ENCODE measurements at places on chromosomes 16 and 17.

GRCh38 chr17:17812211-17813054 lies 24.4 kb downstream of the SREBF1 start:
- peak; percentile 45 for DNase-seq
- no peak overlapping the region for H3K4me3 ChIP-seq
- peaks cover 7% of the 10 kb centered on the region for H3K4me1 ChIP-seq

DNA sequence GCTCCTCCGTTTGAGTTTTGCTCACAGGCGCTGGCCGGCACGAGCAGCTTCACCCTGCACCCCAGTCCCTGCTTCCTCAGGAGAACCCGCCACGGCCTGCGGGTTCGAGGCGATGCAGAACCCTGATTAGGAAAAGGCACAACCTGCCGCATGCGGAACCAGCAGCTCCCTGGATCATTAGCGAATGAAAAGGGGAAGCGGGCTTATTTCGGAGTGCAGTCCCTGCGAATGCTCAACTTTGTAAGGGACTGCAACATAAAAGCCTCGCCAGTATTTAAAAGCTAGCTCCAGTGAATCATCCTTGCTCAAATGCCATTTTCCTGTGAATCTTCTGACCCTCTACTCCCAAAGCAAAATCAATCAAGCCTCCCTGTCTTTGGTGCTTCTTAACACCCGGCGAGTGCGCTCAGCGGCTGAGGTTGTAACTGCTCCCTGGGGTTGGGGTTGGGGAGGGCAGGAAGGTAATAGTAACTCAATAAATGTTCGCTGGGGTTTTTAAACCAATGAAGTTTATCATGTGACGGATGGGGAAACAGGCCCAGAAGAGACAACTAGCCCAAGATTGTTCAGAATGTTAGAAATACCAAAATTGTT lies 678 bp upstream of the AKAP10 start:
- no peaks in the 10 kb centered on the region for H3K27me3 ChIP-seq
- DNase-seq = peak; percentile 92
- peak overlapping the region; percentile 74 for H3K4me3 ChIP-seq
- peaks cover 6% of the 10 kb centered on the region for H3K4me1 ChIP-seq
- H3K27ac ChIP-seq = peak overlapping the region; percentile 97

DNA sequence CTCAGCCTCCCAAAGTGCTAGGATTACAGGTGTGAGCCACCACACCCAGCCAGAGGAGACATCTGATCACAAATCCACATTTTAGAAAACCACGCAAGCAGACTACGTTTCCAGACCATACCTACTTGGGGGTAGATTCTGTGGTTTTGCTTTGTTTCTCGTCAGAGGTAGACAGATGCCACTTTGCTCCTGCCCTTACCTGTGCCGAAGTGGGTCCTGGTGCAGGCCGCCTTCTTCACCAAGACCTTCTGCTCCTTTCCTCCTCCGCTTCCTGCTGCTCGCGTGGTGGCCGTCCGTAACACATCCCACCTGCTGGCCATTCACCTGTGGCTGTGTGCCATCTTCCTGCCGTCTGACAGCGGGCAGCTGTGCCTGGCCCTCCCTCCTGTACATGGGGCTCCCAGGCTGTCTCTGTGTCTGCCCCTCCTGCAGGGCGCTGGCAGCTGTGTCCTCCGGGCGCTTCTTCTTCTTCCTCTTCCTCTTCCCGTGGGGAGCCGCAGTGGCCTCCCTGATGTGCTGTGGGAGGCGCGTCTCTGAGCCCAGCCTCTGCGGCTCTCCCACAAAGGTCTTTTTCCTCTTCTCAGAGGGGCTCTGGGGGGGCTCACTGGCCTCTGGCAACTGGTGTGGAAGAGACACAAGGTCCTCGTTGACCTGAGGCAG lies 21.2 kb upstream of the CYTH1 start:
- H3K27me3 ChIP-seq = no peaks in the 10 kb centered on the region
- no peak for DNase-seq
- no peak overlapping the region for H3K27ac ChIP-seq
- peaks cover 6% of the 10 kb centered on the region for H3K4me1 ChIP-seq
- no peak overlapping the region for H3K4me3 ChIP-seq

- H3K36me3 ChIP-seq = peaks cover 13% of the 10 kb centered on the region
- no peak overlapping the region for H3K4me3 ChIP-seq
- no peak for DNase-seq
- no peaks in the 10 kb centered on the region for H3K27me3 ChIP-seq
These were observed 26.7 kb downstream of the SAP30BP start for GRCh38 chr17:75693500-75694481.

DNA sequence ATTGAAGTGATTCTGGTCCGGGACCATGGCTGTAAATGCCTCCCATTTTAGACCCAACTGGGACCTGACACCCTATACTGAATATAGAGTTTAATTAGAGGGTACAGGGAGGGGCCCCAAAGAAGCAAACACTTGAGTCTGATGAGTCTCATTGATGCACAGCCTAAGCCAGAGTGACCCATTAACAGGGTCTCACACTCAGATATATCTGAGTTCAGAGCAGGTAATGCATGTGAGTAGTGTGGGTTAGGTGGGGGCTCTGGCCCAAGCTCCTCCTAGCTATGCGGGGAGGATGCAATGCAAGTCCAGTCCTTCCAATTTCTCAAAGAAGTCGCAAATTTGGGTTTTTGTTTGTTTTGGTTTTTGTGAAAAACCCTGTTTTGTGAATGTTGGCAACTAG lies 17.1 kb upstream of the MARCHF10 start:
- no peak overlapping the region for H3K4me3 ChIP-seq
- no peaks in the 10 kb centered on the region for H3K36me3 ChIP-seq
- peaks cover 12% of the 10 kb centered on the region for H3K4me1 ChIP-seq
- no peak overlapping the region for H3K27ac ChIP-seq
- H3K27me3 ChIP-seq = no peaks in the 10 kb centered on the region

GRCh38 chr17:34307110-34307509 lies 12.1 kb upstream of the CCL8 start:
- H3K4me3 ChIP-seq = no peak overlapping the region
- H3K36me3 ChIP-seq = no peaks in the 10 kb centered on the region
- DNase-seq = peak; percentile 16
- H3K27me3 ChIP-seq = no peaks in the 10 kb centered on the region
- no peak overlapping the region for H3K27ac ChIP-seq
- peaks cover 13% of the 10 kb centered on the region for H3K4me1 ChIP-seq

GRCh38 chr17:39694593-39694992 lies 5.3 kb upstream of the ERBB2 start:
- H3K27ac ChIP-seq = no peak overlapping the region
- H3K27me3 ChIP-seq = peaks cover 3% of the 10 kb centered on the region
- no peaks in the 10 kb centered on the region for H3K4me1 ChIP-seq
- DNase-seq = no peak
- peaks cover 2% of the 10 kb centered on the region for H3K36me3 ChIP-seq

DNA sequence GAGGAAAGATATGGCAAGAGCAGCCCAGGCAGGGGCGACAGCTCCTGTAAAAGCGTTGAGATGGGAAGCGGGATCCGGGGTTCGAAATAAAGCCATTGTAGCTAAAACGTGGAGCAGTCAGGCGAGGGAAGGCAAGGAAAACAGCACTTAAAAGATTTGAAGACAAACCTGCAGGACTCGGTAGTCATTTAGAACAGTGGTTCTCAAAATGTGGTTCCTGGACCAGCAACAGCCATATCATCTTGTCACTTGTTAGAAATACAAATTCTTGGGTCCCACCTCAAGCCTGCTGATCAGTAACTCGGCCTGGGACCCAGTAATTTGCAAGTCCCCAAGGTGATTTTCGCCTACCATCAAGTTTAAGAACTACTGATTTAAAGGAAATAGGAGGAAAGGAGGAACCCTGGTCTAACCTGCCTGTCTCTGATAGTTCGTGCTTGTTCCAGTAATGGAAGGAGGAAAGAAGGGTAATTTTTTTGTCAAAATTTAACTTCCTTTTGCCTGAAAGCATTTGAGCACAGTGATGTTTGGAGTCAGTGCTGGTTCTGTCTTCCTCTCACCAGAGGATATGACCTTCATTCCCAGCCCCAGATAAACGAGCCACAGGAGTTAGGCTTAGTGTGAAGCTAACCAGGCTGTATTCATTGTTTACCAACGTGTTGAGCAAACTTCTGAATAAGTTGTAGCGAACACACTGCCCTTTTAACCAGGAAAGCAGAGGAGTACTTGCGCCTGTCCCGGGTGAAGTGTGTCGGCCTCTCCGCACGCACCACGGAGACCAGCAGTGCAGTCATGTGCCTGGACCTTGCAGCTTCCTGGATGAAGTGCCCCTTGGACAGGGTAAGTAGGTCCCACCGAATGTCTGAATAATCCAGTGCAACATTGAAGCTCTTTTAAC lies 1.1 kb downstream of the ORC6 start:
- H3K36me3 ChIP-seq = peaks cover 4% of the 10 kb centered on the region
- H3K27me3 ChIP-seq = no peaks in the 10 kb centered on the region
- H3K4me1 ChIP-seq = peaks cover 18% of the 10 kb centered on the region
- DNase-seq = no peak

Data from common myeloid progenitor, CD34-positive (primary cell).